GF-D8 (cell line): ENCODE measurements at places on chromosomes 5 and 9.

GRCh38 chr5:176440927-176441706 lies 7.1 kb upstream of the FAF2 start:
- DNase-seq: no peak

- DNase-seq: no peak
Observed at GRCh38 chr5:148005788-148006520, 57.8 kb upstream of the SPINK5 start.

DNA sequence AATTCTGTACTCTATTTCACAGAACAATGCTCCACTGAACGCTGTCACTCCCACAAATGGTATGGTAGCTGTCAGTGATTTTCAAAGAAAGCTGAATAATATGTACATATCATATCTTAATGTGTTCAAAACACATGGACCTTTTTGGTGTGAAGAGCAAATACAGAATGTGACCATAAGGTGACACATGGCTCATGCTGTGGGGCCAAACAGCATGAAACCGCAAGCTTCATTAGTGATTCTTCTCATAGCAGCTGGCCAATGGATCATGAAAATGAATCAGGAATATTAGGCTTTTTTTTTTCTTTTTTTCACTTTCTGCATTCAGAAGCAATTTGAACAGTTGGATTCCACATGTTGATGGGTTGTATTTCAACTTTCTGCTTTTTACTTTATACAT lies 54.9 kb upstream of the CDH9 start:
- no peak for DNase-seq

DNA sequence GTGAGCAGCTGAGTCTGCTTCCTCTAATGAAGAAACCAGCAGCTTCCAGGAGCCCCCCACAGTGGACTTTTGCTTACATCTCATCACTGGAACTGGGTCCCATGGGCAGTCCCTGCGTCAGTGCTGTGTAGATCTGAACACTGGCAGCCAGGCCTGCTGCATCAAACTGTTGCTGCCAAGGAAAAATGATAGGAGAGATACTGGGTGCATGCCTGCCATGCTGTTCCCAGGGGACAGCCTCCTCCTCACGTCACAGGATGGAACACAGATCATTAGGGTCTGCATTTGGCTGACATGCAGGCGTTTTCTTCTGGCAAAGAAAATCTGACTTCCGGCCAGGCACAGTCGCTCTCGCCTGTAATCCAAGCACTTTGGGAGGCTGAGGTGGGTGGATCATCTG lies 67.9 kb downstream of the OLFM1 start:
- DNase-seq: no peak

- no peak for DNase-seq
Observed at GRCh38 chr9:124934290-124934689, 6.6 kb downstream of the GOLGA1 start.

DNA sequence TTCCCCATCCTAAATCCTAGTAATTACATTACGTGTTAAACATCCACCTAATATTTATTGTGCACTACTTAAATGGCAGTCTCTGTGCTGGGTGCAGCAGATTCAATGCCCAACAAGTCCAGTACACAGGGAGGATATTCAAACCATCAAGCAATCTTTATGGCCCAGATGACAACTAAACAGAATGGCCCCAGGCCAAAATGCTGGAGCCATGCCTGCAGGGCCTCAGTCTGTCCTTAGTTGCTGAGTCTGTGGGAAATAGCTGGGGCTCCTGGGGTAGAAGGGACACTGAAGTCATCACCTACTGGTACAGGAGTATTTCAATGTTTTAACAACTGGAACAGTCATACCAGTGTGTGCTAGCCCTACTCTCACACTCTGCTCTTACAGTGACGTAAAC lies 153.5 kb downstream of the ZNF608 start:
- DNase-seq: no peak

- DNase-seq: no peak
Observed at GRCh38 chr9:108235609-108236008, 620.2 kb downstream of the ACTL7B start.
